ENCODE measurements at places on chromosomes 1 and 21.

DNA sequence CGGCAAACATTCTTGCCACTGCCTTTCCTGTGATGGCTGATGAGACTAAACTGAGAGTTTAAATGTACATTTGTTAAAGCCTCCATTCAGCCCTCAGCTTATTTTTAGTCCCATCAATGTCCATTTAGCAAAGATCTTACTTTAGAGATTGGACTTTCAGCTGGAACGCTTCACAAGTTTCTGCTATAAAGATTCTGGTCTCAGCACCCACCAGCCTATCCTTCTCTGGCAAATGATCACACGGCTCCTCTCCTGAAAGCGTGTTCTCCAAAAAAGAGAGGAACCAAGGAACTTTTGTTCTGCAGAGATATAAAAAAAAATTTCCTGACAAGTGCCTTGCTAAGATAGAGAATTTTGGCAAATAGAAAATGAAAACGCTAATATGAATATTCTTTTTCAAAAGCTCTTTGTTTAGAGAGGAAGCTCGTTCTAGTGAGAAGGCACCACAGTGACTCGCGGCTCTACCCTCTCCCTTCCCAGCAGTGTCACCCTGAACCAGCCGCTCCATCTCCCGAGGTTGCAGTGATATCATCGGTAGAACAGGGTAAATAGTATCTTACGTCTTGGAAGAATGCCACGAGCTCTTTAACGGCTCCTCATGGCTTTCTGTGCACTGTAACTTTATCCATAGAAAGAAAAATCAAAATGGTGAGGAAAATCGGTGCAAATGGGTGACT is 200.2 kb downstream of the APP start:
- no peak for DNase-seq

GRCh38 chr1:42853116-42853884 is 6.9 kb downstream of the ZNF691 start:
- no peak for DNase-seq

DNA sequence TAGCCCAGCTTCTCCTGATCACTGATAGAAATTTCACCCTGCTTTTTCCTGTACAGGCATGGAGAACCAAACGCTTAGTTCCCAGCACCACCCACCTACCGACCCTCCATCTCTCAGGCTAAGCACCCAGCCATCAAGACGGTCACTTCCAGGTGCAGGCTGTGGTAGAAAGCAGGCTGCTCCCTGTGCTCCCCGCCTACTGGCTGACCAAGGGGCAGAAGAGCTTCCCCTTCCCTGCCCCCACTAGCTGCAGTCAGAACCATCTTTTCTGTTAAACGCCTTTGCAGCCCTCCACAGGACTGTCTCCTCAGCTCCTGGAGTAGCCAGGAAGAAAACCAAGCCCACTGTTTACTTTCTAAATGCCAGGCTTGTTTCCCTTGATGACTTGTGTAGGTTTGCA is 23.0 kb downstream of the SPATA46 start:
- DNase-seq: no peak

GRCh38 chr1:3164671-3165070 is 95.7 kb downstream of the PRDM16 start:
- DNase-seq: no peak

DNA sequence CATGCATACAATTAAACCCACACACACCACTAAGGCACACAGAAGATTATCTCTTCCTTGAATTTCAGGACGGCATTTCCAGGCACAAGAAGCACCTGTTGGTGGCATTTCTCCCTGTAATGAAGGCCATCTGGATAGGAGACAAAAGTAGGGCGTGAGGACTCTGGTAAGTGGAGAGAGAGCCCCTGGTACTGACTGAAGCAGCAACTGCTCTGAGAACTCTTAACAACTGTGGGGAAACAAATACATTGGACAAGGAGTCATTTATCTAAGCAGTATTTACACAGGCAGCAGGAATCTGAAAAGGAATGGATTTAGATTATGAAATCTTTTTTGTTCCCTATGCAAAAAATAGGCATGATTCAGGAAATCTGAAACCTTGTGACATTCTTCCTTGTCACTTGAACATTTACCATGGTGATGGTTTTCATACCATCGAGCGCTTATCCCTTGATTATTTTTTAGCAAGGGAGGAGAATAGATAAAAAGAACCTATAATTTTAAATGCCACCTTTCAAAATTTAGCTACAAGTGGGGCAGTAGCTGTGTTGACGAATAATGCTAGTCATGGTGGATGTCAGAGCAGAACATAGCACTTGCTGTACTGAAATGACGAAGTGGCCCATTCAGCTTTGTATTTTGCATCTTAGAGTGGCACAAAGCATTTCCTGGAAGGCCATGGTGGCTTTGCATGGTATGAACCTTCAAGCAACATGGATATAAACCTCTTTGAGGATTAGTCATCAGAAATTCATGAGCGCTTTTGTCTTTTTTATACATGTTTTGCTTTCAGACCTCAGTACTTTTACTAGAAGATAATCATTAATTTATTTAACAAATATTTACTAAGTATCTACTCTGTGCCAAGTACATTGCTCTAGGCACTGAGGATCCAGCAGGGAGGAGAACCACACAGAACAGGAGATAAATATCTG is 362.0 kb downstream of the ADGRL2 start:
- no peak for DNase-seq

DNA sequence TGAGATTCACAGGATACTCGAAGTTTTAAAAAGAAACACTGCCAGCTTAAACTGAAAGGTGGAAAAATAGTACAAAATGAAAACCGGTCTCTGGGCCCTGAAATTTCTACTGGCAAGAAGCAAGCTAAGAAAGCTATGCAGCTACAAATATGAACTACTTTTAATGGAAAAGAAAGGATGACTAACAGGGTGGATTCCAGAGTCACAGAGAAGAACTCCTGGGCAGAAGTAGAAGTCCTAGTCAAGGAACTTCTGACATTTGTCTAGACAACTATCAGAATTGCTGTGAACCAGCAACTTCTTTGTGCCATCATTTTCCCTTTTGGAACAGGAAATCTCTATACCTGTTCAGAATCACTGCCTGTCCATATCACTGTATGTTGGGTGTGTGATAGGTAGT is 38.1 kb downstream of the CD160 start:
- no peak for DNase-seq

DNA sequence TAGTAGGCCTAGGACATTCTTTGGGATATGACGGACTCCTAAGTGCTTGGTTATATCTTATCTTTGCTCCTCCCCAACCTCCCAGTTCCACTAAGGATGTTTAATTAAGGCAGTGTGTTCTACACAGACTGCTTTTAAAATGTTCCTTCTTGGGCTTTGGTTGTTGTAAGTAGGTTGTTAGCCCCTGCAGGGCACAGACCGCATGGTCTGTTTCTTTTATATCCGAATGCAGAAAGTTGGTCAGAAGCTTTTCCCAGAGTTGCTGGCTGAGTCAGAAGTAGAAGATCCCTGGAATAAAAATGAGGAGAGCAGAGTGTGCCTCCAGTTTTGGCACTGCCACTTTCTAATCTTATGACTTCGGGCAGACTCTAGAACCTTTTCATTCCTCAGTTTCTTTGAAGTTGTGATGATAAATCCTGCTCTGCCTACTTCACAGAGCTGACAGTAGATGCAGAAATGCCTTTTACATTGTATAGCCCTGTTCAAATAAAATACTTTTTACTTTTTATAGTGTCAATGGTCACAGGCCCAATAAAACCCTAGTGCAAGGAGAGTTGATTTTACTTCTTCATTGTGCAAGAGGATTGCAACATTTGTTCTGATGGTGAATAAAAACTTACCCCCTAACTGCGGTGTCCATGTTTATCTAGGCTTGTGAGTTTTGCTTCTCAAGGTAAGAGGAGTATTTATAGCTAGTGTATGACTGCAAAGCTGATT is 18.4 kb downstream of the FMN2 start:
- no peak for DNase-seq

DNA sequence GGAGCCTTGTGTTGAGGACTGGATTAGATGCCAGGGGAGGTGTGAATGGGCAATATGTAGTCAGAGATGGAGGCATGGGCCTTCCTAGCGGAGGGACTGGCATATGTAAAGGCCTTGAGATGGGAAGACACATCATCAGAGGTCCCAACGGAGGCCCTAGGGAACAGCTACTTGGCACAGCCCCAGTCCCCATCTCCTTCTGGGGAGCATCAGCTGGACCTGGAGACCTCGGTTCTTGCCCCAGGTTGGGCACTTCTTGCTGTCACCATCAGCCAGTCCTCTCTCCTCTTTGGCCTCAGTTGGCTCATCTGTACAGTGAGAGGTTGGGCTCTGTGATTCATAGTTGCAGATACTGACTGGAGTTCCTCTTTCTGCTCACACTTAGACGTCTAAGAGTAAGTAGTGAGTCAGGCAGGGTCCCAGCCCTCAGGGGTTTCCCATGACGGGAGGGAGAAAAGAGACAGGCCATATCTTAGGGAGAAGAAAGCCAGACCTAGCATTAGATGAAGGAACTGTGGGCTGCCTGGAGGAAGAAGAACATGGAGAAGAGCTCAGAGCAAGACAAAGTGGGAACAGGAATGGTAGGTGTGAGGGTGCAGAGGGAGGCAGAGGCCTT is 3.4 kb upstream of the MARCKSL1 start:
- DNase-seq: no peak

DNA sequence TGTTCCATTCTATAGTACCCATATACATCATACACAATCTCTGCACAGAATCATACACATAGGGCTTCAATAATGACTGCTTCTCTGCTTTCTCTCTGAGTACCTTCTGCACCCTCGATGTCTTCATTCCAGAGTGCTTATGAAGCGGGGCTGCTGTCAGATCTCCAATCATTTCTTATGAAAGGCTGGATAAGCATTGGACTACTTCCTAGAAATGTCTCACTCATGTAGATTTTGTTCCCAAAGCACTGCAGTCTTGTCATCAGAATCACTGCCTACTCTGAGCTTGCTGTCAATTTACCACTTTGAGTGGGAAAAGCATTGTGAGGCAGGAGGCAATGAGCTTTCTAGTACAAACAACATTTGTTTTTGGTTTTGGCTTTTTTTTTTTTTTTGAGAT is 179.0 kb downstream of the SLC35F3 start:
- no peak for DNase-seq

DNA sequence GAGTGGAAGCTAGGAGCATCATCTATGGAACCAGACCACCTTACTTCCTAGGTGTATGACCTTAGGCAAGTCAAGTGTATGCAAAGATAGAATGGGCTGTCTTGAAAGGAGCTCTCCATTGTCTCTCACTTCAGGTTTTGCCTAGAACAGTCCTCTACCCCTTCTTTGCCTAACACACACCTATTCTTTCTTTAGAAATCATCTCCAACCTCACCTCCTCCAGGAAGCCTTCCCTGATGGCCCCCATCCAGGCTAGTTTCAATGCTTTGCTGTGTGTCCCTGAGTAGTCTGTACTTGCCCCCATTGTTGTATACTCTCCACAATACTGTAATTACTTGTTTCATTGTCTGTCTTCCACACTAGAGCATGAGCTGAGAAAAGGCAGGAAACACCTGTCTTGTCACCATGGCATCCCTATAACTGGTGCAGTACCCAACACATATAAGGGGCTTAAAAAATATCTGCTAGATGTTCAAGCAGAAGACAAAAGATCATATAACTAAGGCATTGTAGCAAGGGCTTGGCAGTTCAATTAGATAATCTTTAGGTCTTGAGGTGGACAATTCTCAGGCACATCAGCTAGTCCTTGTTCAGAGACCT is 83.0 kb downstream of the RRAGC start:
- no peak for DNase-seq

All from HCT116 (cell line).